Esophagus muscularis mucosa (tissue), 4 donors: ENCODE measurements at places on chromosomes 1 and 21. TPM values are rescaled to one million over a fixed set of nuclear protein-coding genes. Genes with fewer than 3 reads are reported as not detected.

CRP gene
- 0.65 TPM for total RNA-seq

PIGM gene
- 2.8 TPM for total RNA-seq

PALMD gene
- total RNA-seq = 23.2 TPM

GRCh38 chr1:204880906-204881305 is 10.2 kb downstream of the NFASC start:
- DNase-seq = no peak

DNA sequence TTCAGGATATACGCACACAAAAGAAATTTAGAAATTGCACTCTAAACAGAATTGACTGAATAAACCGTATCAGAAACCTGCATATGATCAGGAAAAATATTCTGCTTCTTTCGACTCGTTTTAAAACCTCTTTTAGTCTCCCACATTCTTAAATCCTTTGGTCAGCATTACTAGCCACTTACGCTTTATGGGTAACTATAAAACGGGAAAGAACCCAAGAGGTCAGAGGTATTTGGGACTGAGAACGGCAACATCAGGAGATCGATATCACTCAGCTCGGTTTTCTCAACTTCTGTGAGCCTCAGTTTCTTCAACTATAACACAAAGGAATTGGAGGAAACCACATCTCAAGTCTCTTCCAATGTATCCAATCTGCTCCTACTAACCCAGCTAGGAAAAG is 36.4 kb upstream of the ANGPTL7 start:
- DNase-seq = no peak

GRCh38 chr1:169133228-169133576 is 26.7 kb downstream of the ATP1B1 start:
- DNase-seq = no peak

DNA sequence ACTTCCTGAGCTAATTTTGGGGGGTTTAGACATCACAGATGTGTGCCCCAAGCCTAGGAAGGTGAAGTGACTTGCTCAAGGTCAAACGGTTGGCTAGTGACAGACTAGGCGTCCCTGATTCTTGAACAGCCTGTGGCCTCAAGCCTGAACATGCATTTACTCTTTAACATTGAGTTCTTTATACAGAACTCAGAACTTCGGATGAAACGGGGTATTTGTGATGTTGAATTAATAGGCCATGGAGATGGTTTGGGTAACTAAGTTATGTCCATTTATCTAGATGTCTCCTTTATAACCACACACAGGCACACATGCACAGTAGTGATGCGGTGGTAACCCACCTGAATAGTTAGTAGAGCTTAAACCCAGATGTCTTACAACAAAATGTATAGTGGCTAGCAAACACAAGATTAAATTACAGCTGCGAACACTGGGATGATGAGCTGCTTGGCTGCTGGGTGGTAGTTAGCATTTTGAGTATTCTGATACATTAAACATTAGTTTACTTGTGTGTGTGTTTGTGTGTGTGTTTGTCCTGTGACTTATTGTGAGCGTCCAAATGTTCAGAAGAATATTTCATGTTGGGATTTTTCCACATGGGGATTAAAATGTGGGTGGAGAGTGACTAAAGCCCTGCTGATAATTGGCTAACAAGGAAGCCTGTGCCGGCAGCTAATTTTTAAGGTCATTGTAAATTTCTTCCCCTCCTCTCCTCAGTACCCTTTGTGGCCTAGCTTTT is 2.3 kb downstream of the ATP1A1 start:
- no peak for DNase-seq

GRCh38 chr1:222970711-222971110 is 155.9 kb downstream of the DISP1 start:
- DNase-seq = no peak

DNA sequence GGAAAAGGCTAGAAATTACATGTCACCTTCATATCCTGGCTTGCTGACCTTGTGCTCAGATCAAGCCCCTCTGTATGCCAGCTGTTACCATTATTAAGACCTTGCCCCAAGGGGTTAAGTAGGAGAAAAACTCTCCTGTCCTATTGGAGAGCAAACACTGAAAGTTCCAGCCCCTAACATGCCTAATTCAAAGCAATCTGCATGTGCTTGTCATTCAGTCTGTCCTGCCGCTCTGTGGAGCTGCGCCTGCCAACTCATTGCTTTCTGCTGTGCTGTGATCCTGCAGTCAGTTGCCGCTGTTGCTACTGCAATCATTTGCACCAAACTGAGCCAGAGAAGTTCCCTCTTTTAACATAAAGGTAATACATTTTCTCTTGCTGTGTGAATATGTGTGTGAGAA is 113.4 kb downstream of the DISP1 start:
- no peak for DNase-seq

GRCh38 chr1:168386492-168386891 is 105.8 kb downstream of the TBX19 start:
- no peak for DNase-seq

GRCh38 chr1:28301368-28302174 is 27.3 kb upstream of the MED18 start:
- DNase-seq = no peak

DNA sequence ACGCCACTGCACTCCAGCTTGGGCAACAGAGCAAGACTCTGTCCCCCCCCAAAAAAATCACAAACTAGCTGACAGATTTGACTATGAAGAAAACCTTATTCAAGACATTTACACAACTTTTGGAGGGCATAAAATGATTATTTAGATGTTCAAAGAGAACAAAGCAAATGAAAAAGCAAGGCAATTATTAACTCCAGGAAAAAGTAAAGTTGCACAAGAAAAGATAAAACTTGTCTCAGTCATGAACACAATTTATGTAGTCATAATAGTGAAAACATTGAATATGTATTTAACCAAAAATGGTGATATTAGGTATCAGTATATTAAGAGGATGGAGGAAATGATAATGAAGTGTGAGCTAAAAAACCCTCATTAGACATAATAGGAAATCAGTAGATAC is 11.9 kb upstream of the TARDBP start:
- DNase-seq = no peak

DNA sequence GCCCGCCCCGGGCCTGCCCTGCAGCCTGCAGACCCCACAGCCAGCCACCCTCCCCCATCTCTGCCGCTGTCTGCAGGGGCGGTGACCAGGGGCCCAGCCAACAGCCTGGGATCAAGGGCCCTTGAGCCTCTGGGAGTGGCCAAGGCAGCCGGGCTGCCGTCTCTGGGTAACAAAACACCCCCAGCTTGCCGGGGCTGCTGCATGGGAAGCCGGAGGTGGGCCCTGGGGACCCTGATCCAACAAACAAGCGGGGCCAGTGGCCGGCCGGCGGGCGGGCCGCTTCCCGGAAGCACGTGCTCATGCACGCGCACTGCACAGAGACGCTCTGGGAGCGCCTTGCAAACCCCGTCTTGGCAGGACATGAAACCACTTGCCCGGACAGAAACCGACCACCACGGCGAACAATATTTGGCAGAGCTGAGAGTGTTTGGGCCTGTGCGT is 13.2 kb downstream of the MEGF6 start:
- DNase-seq = no peak

- no peak for DNase-seq
Measured at GRCh38 chr21:34513129-34513675, 1.2 kb upstream of the KCNE1 start.

DNA sequence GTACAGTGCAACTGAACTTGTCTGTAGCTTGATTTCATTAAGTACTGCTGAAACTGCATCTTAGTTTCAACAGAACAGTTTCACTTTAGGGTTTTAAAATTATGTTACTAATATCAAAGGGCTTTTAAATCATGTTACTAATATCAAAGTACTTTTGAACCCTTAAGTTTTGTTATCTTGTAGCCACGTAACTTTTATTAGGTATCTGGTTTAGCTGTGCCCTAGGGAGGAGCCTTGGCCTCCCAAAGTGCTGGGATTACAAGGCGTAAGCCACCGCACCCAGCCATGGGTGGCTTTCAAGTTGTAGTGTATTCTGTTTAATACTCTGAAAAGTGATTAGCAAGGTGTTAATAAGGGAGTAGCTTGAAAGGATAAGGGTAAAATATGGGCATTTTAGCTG is 2.0 kb downstream of the KDM4A start:
- DNase-seq = no peak
